ENCODE measurements at places on chromosomes 16 and 17.

DNA sequence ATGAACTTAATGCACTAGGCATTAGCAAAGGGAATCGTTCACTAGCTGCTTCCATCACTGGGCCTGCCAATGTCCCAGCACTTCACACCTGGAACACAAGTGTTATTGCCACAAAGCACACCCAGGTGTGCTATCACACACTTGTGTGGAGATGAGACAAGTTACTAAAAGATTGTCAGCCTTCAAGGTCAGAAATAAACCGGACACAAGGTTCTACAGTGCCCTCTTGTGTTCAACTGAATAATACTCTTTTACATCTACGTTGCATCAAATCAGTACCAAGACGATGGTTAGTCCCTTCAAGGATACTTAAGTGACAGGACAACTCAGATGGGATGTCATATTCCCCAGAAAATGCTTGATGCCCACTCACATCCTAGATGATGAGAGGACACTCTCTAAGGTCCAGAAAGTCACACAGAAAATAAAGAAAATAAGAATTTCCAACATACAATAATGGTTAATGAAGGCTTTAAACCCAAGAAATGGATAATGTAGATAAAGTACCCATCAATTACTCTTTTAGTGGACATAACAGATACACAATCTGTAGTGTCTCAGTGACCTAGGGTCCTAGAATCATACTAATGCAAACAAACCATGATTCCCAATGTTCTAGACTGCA is 16.4 kb upstream of the GLG1 start:
- no peak for DNase-seq

GRCh38 chr16:56113223-56113622 is 78.1 kb upstream of the GNAO1 start:
- no peak for DNase-seq

- DNase-seq: no peak
Measured at GRCh38 chr16:88804173-88804551, 573 bp downstream of the CDT1 start.

DNA sequence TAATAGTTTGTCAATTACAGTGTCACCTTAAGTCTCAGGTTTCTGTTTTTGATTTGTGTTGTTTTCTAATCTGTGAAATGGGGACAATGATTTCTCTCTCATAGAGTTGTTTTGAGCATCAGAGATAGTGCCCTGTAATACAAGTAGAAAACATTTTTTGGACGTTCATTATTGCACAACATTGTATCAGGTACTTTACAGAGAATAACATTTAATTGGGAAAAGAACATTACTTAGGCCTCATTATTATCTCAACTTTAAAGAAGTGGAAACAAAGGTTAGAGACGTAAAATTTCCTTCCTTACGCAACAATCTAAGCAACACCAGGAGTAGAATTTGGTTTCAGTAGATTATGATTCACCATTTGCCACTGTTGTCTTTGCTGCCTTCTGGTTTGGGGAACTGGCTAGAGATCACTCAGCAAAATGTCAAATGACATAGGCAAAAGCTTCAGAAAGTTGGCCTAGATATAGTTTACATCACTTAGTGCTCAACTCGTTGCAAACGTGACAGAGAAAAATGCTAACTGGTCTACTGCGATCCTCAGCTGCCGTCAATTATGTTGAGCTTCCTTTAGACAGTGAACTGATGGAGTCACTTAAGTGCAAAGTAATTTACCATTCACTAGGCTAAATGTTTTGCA is 1026.8 kb downstream of the CDH11 start:
- DNase-seq: no peak

GRCh38 chr16:57266531-57267260 is 17.8 kb downstream of the PLLP start:
- DNase-seq: no peak

GRCh38 chr17:1229349-1229899 is 40.8 kb upstream of the BHLHA9 start:
- DNase-seq: peak; percentile 47

GRCh38 chr17:46044989-46045388 is 45.9 kb downstream of the STH start:
- DNase-seq: no peak

DNA sequence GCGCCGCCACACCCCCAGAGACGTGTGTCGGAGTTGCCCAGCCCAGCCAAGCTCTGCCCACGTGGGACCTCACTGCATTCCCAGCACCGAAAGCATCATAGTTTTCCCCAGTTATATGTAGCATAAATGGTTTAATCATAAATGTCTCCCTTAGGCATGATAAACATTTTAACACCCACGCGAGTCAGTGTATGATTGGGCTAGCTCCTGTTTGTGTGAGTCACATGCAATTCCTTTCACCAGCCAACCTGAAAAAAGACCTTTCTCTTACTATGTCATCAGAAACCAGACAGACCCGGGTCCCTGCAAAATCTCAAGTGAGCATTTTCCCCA is 9.2 kb downstream of the TAF1C start:
- no peak for DNase-seq

DNA sequence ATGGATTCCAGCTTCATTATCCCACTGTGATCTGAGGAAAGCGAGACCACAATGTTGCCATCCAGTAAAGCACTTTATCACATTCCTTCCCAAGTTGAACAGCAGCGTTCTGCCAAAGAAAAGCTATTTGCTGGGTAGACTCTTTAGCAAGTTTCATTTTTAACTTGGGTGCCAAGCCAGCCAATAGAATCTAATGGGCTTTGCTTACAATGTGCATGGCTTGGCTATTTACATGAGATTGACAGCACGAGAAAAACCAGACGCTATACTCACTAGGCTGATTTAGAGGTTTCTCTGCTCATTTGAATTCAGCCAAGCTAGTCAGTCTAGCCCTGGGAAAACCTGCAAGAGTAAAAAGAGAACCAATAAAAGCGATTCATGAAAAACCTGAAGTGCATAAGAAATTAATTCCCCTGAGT is 108.9 kb downstream of the CDH13 start:
- no peak for DNase-seq

DNA sequence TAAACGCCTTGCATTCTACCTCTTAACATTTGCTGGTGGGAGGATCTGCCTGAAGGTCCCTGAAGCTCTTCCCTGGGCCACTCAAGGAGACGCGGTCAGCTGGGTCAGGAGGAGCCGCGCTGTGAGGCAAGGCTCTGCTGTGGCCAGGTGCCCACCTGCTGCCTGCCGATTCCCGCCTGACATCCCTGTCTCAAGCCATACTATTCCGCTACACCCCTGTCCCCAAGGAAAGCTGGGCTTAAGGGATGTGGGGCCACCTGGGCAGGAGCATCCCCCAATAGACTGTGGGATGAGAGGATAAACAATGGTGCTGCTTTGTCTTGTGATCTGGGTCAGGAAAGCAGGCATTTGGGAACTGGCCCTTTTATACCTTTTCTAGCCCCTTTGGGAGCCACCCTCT is 5.1 kb downstream of the TPPP3 start:
- no peak for DNase-seq

- peak; percentile 6 for DNase-seq
Measured at GRCh38 chr16:59295993-59296736, 562.0 kb upstream of the GOT2 start.

- DNase-seq: no peak
Measured at GRCh38 chr16:15777533-15778203, 79.2 kb downstream of the MYH11 start.

DNA sequence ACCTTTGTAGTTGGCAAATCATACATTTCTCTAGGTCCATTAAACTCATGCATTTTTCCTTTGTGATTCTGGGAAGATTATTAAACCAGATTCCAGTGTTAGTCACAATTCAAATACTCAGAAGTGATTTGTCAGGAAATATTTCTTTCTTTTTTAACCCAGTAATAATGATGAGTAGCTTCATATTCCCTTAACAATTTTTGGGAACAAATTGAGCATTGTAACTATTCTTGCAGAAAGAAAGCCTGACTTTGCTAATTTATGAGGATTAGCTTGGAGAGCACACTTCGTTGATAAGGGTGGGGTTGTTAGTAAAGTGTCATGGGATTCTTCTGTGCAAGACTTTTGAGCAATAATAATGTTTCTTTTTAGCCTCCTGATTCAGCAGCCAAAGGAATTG is 18.7 kb upstream of the KRT24 start:
- DNase-seq: no peak

GRCh38 chr16:8849411-8850011 is 19.3 kb downstream of the CARHSP1 start:
- no peak for DNase-seq

GRCh38 chr16:50393858-50394802 is 25.3 kb upstream of the BRD7 start:
- no peak for DNase-seq

- no peak for DNase-seq
Measured at GRCh38 chr17:59838052-59838916, 54.5 kb downstream of the TUBD1 start.

GRCh38 chr17:52147872-52148271 is 10.6 kb downstream of the CA10 start:
- no peak for DNase-seq

- DNase-seq: no peak
Measured at GRCh38 chr16:10675216-10675615, 19.5 kb downstream of the TEKT5 start.

DNA sequence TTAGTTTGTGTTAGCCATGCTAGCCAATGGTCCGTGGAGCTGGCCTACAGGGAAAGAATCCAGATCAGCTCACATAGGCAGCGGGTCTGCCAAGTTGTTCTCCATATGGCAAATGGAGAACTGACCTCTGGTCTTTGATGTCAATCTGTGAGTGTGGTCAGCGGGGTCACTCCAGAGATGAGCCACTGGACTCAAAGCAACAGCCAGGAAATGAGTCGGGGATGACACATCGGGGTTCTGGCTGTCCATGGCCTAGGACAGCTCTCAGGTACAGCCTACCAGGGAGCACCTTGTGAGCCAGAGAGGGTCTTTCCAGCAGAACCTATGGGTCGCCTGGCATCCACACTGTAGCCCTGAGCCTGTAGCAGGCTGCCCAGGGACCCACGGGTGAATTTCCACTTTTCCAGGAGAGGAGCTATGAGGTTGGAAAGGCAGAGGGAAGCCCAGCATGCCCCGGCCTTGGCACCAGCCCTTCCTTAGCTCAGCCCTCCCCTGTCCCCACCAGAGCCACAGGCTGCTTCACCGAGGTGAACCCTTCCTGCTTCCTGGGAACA is 203.0 kb upstream of the TNRC6C start:
- DNase-seq: no peak

GRCh38 chr16:83813823-83814658 is 6.3 kb downstream of the HSBP1 start:
- peak; percentile 31 for DNase-seq

DNA sequence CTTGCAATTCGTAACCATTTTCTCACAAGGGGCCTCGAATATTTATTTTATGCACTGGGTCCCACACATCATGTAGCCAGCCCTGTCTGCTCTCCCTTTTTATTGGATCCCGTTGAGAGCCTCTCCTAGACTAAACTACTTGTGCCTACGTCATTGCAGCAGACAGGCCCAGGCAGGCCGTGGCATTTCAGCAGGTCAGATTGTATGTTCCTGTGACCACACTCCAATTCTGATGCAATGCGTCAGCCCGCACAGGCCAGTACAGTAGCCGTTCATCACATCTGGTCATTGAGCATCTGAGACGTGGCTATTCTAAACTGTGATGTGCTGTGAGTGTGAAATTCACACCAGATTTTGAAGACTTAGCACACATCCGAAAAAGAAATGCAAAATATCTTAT is 42.2 kb downstream of the ABAT start:
- DNase-seq: no peak

GRCh38 chr16:25106567-25107465 is 4.7 kb upstream of the LCMT1 start:
- peak; percentile 90 for DNase-seq

DNA sequence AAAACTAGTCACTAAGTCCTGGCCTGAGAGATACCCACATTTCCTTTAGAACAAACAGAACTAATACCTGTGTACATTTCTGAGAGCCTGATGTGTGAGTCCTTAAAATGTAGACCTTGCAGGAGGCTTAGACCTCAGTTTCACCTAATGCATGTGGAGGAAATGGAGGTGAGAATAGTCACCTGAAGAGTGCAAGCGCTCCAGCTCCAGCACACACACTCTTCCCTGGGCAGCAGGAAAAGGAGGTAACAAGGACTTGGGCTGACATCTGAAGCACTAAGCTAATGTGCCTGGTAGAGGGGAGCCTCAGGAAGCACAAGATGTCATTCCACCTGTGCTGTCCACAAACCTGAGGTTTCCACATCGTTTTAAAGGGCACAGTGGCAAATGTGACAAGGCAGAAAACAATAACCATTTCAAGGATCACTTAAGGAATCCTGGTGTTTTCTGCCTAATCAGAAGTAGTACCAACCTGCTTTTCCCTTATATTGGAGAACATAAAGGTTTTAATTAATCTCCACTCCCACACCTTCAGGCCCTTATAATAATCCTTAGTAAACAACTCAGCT is 17.2 kb upstream of the RSL1D1 start:
- no peak for DNase-seq

- no peak for DNase-seq
Measured at GRCh38 chr17:33551911-33552310, 258.8 kb upstream of the ASIC2 start.

- DNase-seq: no peak
Measured at GRCh38 chr16:88035292-88035691, 84.1 kb downstream of the BANP start.

Measured in tibial nerve (tissue), 4 donors.